Dermis microvascular lymphatic vessel endothelial cell (primary cell): ENCODE measurements at places on chromosomes 7 and 10. TPM values are rescaled to one million over a fixed set of nuclear protein-coding genes. Genes with fewer than 3 reads are reported as not detected.

- no peak for DNase-seq
Measured at GRCh38 chr10:79111846-79112614, 43.3 kb downstream of the ZMIZ1 start.

DNA sequence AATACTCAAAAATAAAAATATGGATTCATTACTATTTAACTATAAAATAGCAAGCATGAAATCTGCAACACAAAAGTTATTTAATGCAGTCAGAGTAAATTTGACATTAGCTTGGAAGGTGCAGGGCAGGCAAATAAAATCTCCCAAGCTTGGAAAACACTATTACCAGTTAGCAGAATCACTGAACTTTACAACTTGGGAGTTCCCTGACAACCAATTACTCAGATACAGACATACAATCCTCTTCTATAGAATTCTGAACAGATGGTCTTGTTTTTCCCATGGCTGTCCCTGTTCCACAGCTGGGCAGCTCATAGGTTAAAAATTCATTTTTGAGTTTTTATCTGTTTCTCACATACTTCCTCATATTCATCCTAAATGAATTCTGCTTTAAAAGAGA, 1002.6 kb downstream of the SORCS3 start:
- no peak for DNase-seq

DNA sequence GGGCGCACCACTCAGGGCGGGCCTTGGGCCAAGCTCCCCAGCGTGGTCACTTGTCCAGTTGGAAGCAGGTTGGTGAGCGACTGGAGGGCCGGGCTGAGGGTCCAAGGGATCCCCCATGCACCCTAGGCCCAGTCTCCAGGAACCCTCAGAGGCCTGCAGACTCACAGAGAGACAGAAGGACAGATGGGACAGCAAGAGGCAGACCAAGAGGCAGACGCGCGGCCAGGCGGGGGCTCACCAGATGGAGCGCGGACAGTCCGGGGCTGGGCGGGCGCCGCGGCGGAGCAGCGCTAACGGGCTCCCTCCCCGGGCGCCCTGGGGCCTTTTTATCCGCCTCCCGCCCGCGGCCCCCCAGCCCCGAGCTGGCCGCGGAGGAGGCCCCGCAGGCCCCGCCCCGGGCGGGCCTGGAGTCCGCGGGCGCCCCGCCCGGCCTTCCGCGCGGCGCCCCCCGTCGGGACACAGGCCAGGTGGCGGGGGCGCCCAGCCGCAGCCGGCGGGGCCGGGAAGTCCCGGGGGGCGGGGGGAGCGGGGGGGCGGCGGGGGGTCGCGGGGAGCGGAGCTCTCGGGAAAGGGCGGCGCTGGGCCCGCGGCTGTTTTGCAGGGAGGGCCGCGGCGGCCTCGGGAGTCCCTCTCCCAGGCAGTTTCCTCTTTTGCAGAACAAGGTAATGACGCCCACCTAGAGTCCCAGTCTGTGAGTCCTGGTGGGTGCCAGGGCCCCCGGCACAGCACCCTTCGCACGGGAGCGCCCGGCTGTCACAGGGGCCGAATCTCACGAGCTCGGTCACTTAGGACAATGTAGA, at the start of gene LOXL4:
LOXL4 (minus strand) TSS at position 301 of the 800 bp plus-strand sequence. CDS start 5,175 bp downstream, outside the sequence.
- no peak for DNase-seq

GRCh38 chr7:25382869-25383268, 154.6 kb upstream of the NPVF start:
- DNase-seq: no peak

DNA sequence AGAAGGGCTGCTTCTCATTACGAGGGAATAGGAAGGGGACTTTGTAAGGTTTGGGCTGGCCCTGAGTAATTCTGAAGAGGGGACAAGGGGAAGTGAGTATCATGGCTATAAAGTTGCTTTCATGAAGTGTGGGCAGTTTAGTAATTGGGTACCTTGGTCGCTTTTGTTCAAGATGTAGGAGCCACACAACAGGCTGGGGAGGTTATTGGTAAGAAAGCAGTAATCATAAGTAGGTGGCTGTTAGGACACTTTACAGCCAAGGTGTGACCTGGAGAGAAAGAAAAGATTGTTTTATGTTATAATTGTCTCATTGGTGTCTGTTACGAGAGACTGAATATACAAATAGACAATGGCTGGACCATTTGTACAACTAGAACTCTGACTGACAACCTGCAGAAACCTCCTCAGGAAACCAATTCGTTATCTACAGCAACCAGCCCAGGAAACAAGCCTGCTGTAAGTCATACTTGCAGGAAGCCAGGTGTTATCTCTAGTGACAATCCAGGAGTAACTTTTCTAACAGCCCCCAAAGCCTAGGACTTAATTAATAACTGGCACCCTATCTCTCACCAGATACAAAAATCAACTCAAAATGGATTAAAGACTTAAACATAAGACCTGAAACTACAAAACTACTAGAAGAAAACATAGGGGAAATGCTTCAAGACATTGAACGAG, 5.0 kb upstream of the CCM2 start:
- peak; percentile 86 for DNase-seq

- no peak for DNase-seq
Measured at GRCh38 chr10:124872681-124873080, 69.2 kb upstream of the ZRANB1 start.

GRCh38 chr10:56318816-56319215, 42.2 kb downstream of the ZWINT start:
- DNase-seq: no peak

The MBL2 gene
- total RNA-seq: not detected in 2 replicates

The SLC37A3 gene
- 46.5 and 72.7 TPM in 2 replicates for total RNA-seq

- DNase-seq: no peak
Measured at GRCh38 chr7:6640246-6640721, 3.2 kb downstream of the ZNF316 start.

The CFAP43 gene
- under 0.01 TPM in 2 replicates for total RNA-seq

The ICA1 gene
- 28.0 and 37.6 TPM in 2 replicates for total RNA-seq

DNA sequence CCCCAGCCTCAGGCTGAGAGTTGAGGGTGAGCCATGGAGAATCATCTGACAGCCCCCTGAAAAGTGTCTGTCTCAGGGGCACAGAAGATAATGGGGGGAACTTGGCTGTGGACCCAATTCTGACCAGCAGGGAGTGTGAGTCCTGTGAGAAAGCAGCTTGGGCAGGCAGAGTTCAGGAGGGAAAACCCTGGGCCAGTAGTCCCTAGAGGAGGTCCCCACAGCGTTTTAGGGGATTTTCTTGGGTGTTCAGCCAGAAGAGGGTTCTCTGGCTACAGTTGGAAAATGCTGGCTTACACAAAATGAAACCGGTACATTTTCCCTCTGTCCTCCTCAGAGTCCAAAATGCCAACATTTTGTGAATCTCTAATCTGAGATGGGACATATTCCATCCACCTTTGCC, 35.8 kb upstream of the TRIM8 start:
- DNase-seq: no peak

The SFTPA1 gene
- total RNA-seq: not detected in 2 replicates
